B cell (primary cell): ENCODE measurements at places on chromosomes 5 and 9. TPM values are rescaled to one million over a fixed set of nuclear protein-coding genes. Genes with fewer than 3 reads are reported as not detected.

Gene MORN5
- not detected in 2 replicates for total RNA-seq

Gene SH3GL2
- total RNA-seq = not detected in 2 replicates

Gene BARX1
- not detected in 2 replicates for total RNA-seq

Gene KCNN2
- total RNA-seq = not detected in 2 replicates

Gene PCDHGC4
- 0.42 and 0.75 TPM in 2 replicates for total RNA-seq

DNA sequence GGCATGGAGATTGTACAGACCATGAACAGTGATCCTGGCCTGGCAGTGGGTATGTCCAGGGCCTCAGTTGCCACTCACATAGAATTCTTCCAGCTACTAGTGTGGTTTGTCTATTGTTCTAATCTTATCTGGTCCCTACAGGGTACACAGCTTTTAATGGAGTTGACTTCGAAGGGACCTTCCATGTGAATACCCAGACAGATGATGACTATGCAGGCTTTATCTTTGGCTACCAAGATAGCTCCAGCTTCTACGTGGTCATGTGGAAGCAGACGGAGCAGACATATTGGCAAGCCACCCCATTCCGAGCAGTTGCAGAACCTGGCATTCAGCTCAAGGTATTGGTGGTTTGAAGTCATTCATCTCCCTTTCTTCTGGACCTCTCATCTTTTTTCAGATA is 43.8 kb downstream of the THBS4 start:
- no peak for DNase-seq
- H3K4me3 ChIP-seq = no peak overlapping the region
- no peak overlapping the region for H3K27ac ChIP-seq
- H3K36me3 ChIP-seq = no peaks in the 10 kb centered on the region

DNA sequence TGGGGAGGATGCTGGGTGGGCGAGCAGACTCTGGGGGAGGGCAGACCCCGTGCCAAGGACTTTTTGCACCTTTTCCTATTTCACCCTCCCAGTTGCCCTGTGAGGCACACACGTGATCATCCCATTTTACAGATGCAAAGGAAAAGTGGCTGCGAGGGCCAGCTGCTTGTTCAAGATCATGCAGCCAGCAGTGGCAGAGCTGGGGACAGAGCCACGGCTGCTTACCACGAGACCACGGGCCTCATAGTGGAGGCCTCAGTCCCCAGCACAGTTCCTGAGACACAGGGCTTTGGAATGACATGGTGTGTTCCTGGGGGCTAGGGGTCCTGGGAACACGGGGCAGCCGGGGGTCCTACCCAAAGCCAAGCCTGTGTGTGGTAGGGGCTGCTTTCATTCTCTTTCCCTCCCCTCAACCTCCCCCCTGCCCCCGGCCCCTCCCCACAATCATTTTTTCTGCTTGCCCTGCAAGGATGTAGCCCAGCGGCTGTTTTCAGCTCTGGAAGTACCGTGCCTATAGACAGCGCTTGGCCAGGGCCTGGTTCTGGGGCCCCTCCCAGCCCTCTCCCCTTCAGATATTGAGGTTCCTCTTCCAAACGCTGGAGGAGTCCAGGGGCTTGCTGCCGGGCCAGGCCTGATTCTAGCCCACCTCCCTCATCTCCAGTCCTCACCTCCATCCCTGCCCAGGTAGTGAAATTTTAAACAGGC is 58.5 kb upstream of the IER5L start:
- peaks cover 13% of the 10 kb centered on the region for H3K4me1 ChIP-seq
- no peaks in the 10 kb centered on the region for H3K36me3 ChIP-seq
- no peak overlapping the region for H3K27ac ChIP-seq
- H3K27me3 ChIP-seq = peaks cover 9% of the 10 kb centered on the region
- no peak overlapping the region for H3K4me3 ChIP-seq

DNA sequence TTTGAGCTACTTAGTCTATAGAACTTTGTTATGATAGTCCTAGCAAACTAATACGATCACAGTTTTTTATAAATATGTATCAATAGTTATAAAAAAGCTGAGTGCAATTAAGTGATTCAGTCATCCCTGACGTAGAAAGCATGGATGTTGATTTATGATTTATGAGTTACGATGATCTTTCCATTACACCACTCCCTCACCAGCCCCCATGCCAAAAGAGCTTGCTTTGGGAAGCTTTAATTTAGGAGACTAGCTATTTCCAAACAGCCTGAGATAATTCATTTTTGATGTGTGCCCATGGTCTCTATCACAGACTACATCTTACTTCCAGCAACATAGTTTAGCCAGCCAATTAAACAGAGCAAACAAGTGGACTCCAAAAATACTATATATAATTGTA is 256.8 kb downstream of the GABRG2 start:
- no peak overlapping the region for H3K27ac ChIP-seq
- H3K4me3 ChIP-seq = no peak overlapping the region
- DNase-seq = no peak
- no peaks in the 10 kb centered on the region for H3K27me3 ChIP-seq

DNA sequence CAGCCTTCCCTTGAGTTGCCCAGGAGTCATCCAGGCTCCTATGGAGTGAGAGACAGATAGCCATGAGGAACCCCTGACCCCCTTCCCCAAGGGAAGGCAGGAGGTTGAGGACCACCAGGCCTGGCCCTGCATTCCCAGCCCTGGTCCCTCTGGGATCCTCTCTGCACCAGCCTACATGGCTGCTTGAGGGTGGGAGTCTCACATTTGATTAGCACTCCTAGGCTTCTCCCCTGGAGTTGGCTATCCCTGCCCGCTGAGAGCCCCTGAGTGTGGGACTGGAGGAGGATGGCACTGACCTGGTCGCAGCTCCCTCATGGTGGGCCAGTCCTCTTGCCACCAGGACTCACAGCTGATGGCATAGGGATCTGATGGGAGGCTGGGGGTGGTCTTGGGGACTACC is 46.7 kb downstream of the SAR1B start:
- DNase-seq = no peak
- peaks cover 5% of the 10 kb centered on the region for H3K4me1 ChIP-seq
- H3K36me3 ChIP-seq = no peaks in the 10 kb centered on the region

DNA sequence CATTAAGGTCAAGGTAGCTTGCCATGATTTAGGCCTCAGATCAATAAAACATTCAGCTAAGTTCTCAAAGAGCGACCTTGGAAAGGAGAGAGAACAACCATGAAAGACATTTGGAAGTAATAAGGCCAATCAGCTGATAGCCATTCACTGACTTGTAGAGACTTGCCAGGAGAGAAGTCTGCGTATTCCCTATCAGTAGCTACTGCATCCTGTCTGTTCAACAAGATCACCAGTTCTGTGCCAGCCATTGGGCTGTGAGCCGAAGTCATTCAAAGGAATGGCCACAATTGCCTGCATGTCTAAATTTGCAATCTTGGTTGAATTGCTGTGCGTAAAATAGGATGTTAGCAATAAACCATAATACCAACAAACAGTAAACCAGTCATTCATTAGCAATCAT is 219.8 kb downstream of the FBXL7 start:
- H3K27me3 ChIP-seq = no peaks in the 10 kb centered on the region
- H3K4me3 ChIP-seq = no peak overlapping the region
- no peak for DNase-seq
- H3K36me3 ChIP-seq = no peaks in the 10 kb centered on the region
- no peaks in the 10 kb centered on the region for H3K4me1 ChIP-seq

GRCh38 chr5:139863855-139864558 is 68.4 kb downstream of the PSD2 start:
- peak; percentile 73 for DNase-seq
- H3K36me3 ChIP-seq = no peaks in the 10 kb centered on the region
- no peak overlapping the region for H3K4me3 ChIP-seq
- no peak overlapping the region for H3K27ac ChIP-seq
- no peaks in the 10 kb centered on the region for H3K27me3 ChIP-seq

DNA sequence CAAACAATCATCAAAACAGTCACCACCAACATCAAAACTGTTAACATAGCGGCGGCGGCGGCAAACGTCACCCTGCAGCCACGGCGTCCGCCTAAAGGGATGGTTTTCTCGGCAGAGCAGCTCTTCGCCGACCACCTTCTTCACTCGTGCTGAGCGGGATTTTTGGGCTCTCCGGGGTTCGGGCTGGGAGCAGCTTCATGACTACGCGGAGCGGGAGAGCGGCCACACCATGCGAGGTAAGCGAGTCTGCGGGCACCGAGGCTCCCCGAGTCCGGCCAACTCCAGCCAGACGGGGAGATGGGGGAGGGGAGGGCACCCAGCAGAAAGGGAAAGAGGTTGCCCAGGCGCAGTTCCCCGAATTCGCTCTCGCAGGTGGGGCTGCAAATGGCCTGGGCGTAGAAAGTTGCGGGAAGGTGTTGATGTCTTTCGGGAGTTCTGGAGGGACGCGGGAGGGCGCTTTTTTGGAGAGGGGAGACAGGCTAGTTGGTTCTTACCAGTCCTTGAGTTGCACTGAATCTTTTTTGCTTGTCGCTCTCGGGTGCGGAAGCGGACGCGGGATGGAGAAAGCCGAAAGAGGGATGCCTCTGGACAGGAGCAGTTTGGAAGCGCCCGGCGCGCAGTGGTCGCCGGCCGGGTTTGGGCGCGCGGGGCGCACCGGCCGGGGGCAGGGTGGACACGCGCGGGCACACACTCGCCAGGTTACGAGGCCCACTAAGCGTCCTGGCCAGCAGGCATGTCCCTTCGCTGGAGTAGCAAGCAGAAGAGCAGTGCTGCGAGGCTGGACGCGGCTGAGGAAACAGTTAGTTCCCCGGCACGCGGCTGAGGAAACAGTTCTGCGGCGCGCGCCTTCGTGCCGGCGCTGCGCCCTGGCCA is 849 bp downstream of the RORB start:
- H3K4me1 ChIP-seq = peaks cover 32% of the 10 kb centered on the region
- H3K27me3 ChIP-seq = peaks cover 29% of the 10 kb centered on the region
- DNase-seq = peak; percentile 41

DNA sequence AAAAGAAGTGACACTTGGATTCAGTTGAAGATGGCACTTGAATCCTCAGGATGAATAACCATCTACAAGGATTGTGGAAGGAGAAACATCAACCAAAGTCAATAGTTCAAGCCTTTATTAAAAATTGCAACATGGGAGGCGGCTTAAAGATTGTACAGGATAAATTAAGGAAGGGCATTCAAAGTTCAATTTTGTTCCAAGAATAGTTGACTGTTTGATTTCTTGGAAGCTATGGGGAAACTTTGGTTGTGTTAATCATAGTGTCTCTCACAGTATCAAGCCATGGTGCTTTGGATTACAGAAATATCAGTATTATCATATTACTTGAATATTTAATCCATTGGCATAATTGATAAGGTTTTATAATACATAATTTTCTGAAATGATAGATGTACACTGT is 1844.3 kb downstream of the MAT2B start:
- H3K27me3 ChIP-seq = no peaks in the 10 kb centered on the region
- H3K4me1 ChIP-seq = no peaks in the 10 kb centered on the region
- H3K4me3 ChIP-seq = no peak overlapping the region
- DNase-seq = no peak

GRCh38 chr9:85742597-85742936 is 813 bp upstream of the AGTPBP1 start:
- H3K36me3 ChIP-seq = no peaks in the 10 kb centered on the region
- peak overlapping the region; percentile 81 for H3K4me3 ChIP-seq
- H3K27ac ChIP-seq = peak overlapping the region; percentile 51
- H3K4me1 ChIP-seq = peaks cover 11% of the 10 kb centered on the region
- H3K27me3 ChIP-seq = no peaks in the 10 kb centered on the region

DNA sequence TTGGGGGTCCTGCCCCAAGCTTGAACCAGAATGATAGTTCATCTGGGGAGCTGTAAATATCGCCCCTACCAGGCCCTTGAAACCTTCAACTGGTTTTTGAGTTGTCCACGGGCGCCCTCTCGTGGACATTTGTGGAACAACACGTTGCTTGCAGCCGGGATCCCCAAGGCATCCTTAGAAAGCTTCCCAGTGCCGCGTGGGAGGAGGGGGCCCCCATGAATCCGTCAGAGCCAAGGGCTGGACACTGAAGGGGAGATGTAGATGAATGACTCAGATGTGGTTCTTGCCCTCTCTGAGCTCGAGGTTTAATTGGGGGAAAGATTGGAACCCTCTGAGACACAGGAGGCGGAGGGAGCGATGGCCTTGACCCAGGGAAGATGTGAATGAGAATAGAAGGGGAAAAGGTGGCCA is 31.8 kb upstream of the ORM1 start:
- peak; percentile 70 for DNase-seq
- no peaks in the 10 kb centered on the region for H3K4me1 ChIP-seq
- no peaks in the 10 kb centered on the region for H3K36me3 ChIP-seq
- no peak overlapping the region for H3K27ac ChIP-seq
- H3K27me3 ChIP-seq = no peaks in the 10 kb centered on the region

- no peaks in the 10 kb centered on the region for H3K36me3 ChIP-seq
- H3K27ac ChIP-seq = no peak overlapping the region
- no peaks in the 10 kb centered on the region for H3K27me3 ChIP-seq
- H3K4me3 ChIP-seq = no peak overlapping the region
- DNase-seq = no peak
Observed at GRCh38 chr5:76180814-76181805, 97.9 kb downstream of the SV2C start.

- H3K27ac ChIP-seq = peak overlapping the region; percentile 94
- peak; percentile 83 for DNase-seq
- peak overlapping the region; percentile 16 for H3K4me3 ChIP-seq
- peaks cover 1% of the 10 kb centered on the region for H3K36me3 ChIP-seq
- H3K4me1 ChIP-seq = peaks cover 89% of the 10 kb centered on the region
- no peaks in the 10 kb centered on the region for H3K27me3 ChIP-seq
Observed at GRCh38 chr5:132420706-132421272, 51.3 kb downstream of the SLC22A5 start.

DNA sequence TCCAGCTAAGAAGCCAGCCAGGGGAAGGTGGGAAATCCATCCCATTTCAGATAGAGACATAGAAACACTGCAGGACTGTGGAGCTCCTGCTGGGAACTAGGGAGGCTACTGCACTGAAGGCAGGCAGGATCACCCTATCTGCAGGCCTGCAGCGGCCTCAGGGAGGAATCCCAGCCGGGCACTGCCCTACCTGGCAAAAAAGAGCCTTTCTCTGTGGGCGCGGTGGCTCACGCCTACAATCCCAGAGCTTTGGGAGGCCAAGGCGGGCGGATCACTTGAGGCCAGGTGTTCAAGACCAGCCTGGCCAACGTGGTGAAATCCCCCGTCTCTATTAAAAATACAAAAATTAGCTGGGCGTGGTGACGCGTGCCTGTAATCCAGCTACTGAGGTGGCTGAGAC is 71.4 kb upstream of the PHYKPL start:
- H3K4me1 ChIP-seq = no peaks in the 10 kb centered on the region
- H3K27me3 ChIP-seq = no peaks in the 10 kb centered on the region
- H3K27ac ChIP-seq = no peak overlapping the region
- H3K36me3 ChIP-seq = no peaks in the 10 kb centered on the region
- DNase-seq = no peak
- H3K4me3 ChIP-seq = no peak overlapping the region

- no peaks in the 10 kb centered on the region for H3K36me3 ChIP-seq
- H3K4me3 ChIP-seq = no peak overlapping the region
- DNase-seq = no peak
Observed at GRCh38 chr5:1376981-1377380, 32.1 kb upstream of the CLPTM1L start.

DNA sequence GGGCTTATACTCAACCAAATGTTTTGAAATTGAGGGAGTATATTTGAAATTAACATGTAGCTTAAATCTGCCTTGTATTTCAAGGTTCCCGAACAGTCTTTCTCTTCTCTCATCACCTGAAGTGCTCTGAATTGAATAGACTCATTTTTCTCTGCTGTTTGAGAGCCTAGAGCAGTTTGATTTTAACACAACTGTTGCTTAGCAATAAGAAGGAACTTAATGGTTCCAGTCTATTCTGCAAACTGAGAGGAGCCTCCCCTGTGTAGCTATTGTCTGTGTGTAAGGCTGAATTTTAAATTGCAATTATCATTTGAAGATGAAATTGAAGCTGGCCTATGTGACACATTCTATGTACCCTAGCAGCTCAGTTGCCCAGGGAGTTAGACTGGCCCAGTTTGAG is 87.1 kb upstream of the CKMT2 start:
- no peaks in the 10 kb centered on the region for H3K4me1 ChIP-seq
- H3K36me3 ChIP-seq = no peaks in the 10 kb centered on the region
- no peak for DNase-seq
- no peak overlapping the region for H3K27ac ChIP-seq
- no peaks in the 10 kb centered on the region for H3K27me3 ChIP-seq
